Stimulated activated CD4-positive, alpha-beta T cell treated with anti-CD3 and anti-CD28 coated beads, TNF-alpha, amount 100 ng/mL, for 1 hour (primary cell): ENCODE measurements at places on chromosomes 3 and 15.

GRCh38 chr3:155153242-155154186 lies 73.4 kb downstream of the MME start:
- DNase-seq: no peak

- DNase-seq: no peak
Observed at GRCh38 chr15:38565287-38565670, 665 bp upstream of the RASGRP1 start.

- no peak for DNase-seq
Observed at GRCh38 chr15:73930371-73930770, 4.1 kb downstream of the LOXL1 start.

DNA sequence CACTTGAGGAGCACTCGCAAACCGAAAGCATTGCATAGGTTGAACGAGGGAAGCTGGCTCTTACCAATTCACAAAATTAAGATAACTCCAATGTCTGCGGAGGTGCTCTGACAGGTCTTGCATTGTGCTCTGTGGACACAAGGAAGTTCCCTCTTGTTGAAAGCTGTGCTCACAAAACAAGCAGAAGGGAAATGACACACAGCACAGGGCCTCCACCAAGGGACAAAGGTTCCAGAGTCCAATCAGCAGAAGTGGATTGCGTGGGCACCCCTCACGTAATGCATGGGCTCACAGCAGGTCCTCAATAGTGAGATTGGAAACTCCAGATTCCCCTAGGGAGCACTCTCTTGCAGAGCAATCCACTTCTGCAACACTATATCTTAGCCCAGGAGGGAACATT lies 89.9 kb downstream of the ATP10A start:
- no peak for DNase-seq

GRCh38 chr3:190631295-190631694 lies 117.4 kb downstream of the IL1RAP start:
- DNase-seq: no peak

DNA sequence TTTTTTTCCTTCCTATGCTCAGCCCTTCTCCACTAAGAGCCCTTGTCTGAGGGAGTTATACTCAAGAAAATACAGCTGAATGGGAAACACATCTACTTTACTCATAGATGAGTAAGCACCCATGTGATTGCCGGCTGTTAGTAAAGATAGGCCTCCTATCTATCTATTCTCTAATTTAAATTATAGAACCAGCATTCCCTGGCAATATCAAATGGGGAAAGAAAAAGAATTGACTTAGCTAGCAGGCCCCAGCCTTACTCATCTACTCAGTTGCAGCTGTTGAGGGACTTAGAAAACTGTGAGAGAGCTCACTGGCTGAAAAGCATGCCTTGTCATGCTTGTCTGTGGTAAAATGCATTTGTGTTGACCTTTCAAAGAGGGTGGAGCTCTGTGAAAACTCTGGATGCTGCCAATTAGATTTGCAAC lies 116.9 kb upstream of the LRRFIP2 start:
- no peak for DNase-seq

DNA sequence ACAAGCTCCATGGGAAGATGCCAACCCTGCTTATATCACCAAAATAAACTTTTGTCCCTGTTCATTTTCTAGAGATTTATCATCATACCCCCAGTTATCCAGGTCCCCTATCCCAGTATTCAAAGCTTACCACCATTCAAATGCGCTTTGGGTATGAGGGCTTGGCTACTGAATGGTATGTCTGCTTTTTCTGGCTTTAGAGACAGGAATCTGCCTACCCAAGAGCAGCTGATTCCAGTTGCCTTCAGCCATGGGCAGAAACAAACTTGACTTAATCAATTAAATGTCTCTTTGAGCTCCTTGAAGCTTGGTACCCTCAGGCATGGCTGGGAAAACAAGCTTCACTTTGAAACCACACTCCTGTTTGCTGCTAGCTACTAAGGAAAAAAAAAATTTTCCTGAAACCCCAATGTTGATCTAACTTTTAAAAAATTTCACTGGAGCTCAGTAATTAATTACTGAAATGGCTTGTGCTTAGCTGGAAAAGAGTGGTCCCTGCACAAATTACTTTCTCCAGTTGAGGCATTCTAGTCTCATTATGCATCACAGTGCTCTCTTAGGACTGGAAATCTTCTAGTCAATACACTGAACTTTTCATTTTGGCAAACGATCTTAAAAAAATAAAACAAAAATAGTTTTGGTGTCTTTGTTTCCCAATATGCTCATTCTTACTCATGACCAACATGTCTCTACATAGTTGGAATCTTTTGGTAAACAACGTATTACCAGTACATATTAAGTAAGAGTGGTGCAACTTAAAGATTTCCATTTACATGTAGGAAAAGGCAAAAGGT lies 242.8 kb downstream of the DTWD1 start:
- DNase-seq: no peak

DNA sequence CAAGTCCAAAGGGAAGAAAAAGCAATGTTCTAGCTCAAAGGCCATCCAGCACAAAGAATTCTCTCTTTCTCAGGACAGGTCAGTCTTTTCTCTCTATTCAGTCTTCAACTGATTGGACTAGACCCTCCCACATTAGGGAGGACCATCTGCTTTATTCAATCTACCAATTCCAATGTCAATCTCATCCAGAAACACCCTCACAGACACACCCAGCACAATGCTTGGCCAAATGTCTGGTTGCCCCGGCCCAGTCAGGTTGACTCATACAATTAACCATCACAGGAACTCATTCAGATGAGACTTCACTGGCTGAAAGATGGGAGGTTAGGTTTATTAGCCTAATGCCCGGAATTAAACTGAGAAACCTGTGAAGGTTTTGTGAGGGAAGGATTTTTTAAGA lies 32.4 kb downstream of the ACAN start:
- DNase-seq: no peak

- no peak for DNase-seq
Observed at GRCh38 chr3:62266668-62267283, 106.6 kb downstream of the FEZF2 start.

- DNase-seq: no peak
Observed at GRCh38 chr15:63004211-63004610, 38.3 kb upstream of the TPM1 start.

DNA sequence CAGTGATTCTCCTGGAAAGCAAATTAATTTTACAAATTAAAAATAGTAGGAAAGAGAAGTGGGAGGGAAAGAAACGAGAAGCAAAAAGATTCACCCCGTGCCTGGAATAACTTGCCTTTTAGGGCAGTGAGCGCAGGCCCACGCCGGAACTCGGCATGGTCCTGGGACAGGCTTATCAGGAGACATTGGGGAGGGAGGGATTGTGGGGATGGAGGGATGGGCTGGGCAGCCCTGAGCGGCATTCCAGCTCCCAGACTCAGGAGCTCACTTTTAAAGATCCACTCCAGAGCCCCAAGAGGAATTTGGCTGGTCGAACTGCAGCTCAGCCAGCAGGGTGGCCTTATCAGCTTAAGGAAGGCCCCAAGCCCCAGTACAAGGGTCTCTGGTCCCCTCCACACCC lies 117.9 kb downstream of the ADCY5 start:
- no peak for DNase-seq

- no peak for DNase-seq
Observed at GRCh38 chr3:5195605-5196004, 8.1 kb downstream of the EDEM1 start.

DNA sequence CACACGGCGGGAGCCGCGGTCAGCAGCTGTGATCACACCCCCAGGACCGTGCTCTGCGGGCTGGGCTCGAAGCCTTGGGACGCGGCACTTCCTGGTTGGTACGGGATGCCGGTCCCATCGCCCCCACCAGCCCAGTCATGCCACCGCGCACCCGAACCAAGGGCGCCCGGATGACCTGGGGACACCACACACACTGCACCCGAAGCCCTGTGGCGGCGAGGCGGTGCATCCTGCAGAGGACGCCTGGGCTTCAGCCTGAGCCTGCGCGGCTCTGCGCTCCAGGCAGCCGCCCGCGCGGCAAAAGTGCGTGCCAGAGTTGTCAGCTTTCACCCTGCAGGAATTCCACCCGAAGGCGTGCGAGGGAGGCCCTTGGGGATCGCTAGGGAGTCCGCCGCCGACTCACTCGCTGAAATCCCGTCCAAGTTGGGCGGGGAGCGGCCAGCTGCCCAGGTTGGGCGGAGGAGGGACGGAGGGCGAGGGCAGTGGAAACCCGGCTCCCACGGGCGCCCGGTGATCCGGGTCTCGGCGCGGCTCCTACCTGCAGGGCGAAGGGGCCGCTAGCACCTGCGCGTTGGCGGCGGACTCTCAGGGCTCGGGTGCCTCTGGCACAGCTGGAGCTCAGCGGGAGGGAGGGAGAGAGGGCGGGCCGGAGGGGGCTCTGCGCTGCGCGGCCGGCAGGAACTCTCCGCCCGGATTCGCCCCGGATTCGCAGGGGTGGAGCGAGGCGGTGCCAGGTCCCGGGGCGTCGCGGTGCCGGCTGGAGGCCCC lies at the start of gene PLD1:
Gene PLD1, minus strand, starts transcription at position 623 of the 768 bp plus-strand sequence. CDS start 72,432 bp downstream, outside the sequence.
- DNase-seq: peak; percentile 9

DNA sequence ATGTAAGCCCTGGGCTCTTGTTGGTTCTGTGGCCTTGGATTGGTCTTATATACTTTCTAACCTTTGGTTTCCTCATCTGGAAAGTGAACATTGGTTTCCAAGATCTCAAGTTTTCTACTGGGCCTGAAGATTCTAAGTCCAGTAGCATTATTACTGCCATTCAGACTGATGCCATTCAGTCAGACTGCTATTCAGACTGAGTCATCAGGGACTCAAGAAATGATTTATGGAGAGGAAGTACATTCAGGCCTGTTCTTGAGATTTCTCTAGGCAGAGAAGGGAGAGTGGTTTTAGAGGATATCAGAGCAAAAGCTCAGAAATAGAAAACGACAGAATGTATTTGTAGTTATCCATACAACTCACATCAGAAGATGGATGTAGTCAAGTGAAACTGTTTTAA lies 557.2 kb downstream of the NR2F2 start:
- no peak for DNase-seq
